ENCODE measurements at places on chromosomes 3 and 15.

GRCh38 chr3:175149675-175150074 lies 290.5 kb downstream of the NAALADL2 start:
- no peak for DNase-seq

DNA sequence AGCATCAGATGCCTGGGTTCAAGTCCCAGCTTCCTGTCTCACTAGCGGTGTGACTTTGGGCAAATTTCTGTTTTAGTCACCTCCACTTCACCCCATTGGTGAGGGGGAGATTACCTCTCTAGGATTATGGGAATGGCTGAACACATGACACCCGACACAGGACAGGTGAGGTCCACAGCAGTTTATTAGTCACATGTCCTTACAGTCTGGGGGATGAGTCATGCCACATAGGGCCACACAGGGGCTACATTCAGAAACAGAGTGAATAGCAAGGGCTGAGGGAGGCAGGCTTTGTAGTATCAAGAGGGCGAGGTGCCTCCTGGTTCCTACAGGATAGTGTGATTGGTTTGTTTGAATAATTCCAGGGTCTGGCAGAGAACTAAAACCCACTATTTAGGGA lies 15.2 kb upstream of the ITGA11 start:
- DNase-seq = no peak

- DNase-seq = no peak
Measured at GRCh38 chr3:155603302-155603701, 141.6 kb downstream of the PLCH1 start.

- DNase-seq = no peak
Measured at GRCh38 chr15:74109713-74110112, 20.7 kb upstream of the ISLR2 start.

DNA sequence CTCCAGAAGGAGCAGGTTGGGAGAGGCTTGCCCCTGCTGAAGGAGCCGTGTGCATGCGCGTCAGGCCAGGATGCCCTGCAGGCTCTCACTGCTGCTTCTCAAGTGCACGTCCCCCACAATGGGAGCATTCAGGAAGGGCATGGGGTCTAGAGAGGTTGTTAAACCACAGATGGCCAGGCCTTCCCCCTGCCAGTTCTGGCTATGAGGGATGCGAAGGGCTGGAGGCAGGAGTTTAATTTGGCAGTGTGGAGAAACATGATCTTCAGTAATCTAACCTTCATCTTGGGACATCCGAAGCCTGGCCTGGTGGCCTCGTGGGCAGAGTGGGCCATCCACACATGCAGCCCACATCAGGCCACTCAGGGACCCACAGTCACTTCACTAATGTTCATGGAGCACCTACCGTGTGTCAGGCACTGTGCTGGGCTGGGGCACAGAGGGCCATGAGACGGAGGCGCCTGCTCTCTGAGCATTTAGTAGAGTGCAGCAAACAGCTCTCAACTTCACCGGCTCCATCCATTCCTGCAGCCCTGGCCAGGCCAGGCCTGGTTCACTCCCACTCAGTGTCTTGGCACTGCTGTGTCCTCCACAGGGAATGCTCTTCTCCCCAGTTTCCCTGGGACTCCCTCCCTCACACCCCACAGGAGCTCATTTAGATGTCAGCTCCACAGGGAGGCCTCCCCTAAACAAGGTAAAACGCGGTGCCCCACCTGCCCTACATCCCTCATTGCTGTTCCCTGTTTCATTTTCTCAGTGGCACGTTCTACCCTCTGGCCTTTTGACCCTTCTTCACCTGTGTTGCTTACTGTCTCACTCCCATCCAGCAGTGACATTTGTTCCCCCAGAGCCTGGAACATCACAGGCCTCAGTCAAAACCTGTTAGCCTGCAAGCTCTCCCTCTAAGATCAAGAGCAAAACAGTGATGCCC lies 4.0 kb downstream of the CFAP100 start:
- DNase-seq = no peak

- DNase-seq = no peak
Measured at GRCh38 chr3:181239441-181239840, 249.9 kb upstream of the DNAJC19 start.

GRCh38 chr3:170999737-171000242 lies 26.7 kb downstream of the SLC2A2 start:
- no peak for DNase-seq

- peak; percentile 11 for DNase-seq
Measured at GRCh38 chr15:31305796-31306425, 20.7 kb upstream of the KLF13 start.

GRCh38 chr3:25960776-25961175 lies 170.9 kb downstream of the OXSM start:
- no peak for DNase-seq

DNA sequence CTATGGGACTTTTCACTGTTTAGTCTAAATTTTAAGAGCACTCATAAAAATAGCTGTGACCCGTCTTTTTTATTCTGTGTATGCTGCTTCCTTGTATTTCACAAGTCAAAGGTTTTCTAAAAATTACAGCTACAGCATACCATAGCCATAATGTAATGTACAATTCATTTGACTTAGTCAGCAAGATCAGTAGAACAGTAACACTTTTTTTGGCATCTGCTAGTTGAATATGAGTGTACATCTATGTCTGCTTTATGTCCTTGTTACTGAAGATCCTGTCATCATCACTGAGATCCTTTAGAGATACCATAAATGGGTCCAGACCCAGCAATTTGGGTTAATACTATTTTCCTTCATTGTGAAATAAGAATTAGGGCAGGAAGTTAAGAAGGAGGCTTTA lies 42.2 kb downstream of the CMSS1 start:
- DNase-seq = no peak

All from activated T-cell treated with anti-CD3 and anti-CD28 coated beads, Interleukin-2, amount 50 U/mL, for 48 hours (primary cell).